Stimulated activated CD4-positive, alpha-beta T cell treated with anti-CD3 and anti-CD28 coated beads, Interleukin-4, amount 100 ng/mL, for 4 hours (primary cell): ENCODE measurements at places on chromosomes 13 and 19.

- peak; percentile 58 for DNase-seq
These were observed 47.4 kb upstream of the RCBTB2 start for GRCh38 chr13:48580185-48580803.

DNA sequence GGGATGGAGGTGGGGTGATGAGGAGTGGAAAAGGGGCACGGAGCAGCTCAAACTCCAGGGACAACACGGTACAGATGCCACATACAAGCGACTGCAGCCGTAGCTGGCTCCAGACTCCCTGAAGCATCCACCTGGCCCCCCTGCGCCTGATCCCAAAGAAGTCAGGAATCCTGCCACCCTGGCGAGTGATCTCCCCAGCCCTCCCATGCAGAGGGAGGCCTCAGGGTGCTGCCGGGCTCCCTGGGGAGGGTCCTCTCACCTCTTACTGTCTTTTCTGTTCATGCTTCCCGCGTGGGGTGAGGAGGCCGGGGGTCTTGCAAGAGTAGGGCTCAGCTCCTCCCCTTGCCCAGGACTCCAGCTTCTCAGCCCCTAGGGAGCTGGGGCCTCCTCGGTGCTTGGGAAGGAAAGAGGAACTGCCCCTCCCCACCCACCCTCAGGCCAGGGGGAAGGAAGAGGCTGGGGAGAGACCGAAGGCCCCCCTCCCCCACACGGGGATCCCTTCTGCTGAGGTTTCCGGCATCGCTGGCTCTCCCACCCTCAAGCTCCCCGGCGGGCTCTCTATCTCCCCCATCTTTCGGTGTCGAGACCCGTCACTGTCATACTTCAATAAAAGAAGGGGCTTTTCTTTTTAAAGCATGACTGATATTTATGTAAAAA lies at the start of gene RASGRP4:
TSS of gene RASGRP4 (minus strand) at position 410 of the 657 bp plus-strand sequence. CDS start at position 282, 128 bp downstream.
- peak; percentile 48 for DNase-seq

DNA sequence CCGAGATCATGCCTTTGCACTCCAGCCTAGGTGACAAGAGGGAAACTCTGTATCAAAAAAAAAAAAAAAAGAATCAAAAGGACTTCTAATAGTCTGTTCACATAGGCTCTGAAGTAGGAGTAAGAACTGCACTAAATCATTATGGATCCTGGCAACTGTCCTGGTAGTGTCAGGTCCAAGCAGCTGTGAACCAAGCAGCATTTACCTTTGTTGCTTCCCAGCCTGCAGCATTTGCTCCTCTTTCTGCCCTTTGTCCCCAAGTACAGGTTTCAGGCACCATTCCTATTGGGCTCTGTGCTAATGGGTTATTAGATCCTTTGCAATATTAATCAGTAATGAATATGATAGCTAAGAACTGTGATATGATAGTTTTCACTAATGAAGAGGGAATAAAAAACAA lies 77.4 kb upstream of the NBEA start:
- DNase-seq: no peak

DNA sequence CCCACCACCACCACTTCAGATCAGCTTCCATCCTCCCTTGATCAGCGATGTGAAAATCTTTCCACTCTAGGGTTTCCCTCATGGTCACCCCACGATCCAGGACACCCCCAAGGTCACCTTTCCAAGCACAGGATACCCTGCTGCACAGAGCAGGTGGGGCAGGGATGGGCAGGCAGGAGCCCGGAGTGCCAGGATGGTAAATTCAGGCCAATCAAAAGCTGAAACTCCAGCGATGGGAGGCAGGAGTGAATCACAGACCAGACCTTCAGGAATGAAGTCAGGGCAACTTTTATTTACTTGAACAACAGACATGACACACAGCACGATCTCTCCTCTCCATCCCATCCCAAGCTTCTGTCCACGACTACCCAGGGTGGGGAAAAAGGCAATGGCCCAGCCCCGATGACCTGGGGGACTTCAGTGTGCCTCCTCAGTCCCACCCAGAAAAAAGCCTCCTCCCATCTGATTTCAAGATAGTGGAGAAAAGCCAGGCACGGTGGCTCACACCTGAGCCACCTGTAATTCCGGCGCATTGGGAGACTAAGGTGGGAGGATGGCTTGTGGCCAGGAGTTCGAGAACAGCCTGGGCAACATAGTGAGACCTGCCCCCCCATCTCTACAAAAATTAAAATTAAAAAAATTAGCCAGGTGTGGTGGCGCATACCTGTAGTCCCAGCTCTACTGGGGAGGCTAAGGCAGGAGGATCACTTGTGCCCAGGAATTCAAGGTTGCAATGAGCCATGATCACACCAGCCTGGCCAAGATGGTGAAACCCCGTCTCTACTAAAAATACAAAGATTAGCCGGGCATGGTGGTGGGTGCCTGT lies 39.2 kb downstream of the ZSWIM4 start:
- DNase-seq: no peak

DNA sequence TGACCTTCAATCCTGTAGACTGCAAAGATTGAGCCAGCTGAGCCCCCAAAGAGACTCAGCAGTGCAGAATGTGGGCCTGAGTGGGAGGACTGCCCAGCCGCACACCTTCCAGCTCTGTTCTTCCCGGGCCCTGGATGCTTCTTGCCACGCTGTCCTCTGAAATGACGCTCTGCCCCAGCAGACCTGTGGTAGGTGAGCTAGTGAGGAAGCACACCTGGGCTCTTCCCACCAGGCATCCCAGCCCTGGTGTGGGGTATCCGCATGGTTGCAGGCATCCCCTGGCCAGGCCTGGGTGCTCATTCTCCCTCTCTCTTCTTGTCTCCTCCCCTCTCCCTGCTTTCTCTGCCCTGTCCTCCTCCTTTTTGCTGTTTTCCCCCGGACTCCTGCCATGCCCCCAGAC lies 9.8 kb upstream of the MZF1 start:
- DNase-seq: no peak

- DNase-seq: no peak
These were observed 7.7 kb downstream of the AKAP8 start for GRCh38 chr19:15371786-15372380.

DNA sequence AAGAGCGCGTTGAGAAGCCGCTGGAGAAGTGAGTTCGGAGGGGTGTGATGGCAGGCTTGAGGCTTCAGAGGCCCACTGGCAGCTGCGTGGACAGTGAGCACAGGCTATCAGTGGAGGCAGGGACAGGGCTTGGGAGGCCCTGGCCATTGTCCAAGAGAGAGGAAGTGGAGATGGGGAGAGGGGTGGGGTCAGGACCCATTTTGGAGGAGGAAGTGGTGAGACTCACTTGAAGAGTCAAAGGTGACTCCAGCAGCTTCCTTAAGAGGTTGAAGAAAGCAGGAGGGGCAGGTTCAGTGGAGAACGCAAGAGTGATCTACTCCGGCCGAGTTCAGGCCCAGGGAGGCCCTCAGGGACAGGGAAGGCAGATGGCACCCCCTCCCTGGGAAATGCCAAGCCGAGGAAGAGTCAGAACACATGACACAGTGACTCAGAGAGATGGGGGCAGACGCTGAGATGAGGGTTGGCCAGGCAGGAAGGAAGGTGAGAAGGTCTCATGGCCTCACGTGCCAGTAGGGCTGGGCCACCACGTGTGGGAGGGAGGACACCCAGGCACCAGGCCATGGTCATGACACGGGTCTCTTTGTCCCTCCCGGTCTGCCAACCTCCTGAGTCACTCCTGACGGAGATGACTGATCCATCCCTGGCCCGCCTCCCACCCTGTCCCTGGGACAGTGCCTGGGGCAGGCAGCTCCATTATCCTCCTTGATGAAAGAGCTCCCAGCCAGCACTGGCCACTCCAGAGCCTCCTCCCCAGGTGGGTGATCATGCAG lies 10.1 kb upstream of the CD22 start:
- no peak for DNase-seq

GRCh38 chr19:18388100-18388959 lies 2.4 kb downstream of the GDF15 start:
- peak; percentile 77 for DNase-seq

DNA sequence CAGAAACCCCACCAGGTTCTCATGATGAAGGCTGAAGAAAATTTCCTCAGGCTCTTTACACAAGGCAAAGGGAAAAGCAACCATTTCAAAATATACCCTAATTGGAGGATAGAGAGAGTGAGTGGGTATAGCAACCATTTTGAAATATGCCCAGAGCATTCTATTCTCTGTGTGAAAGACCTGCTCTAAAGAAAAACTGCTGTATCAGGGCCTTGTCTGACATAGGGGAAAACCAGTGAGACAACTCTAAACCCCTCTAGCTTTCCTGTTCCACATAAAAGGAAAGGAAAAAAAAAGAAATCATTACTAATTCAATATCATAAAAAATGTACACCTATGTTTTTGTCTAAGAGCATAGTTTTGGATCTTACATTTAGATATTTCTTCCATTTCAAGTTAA lies 42.3 kb downstream of the TPTE2 start:
- no peak for DNase-seq

DNA sequence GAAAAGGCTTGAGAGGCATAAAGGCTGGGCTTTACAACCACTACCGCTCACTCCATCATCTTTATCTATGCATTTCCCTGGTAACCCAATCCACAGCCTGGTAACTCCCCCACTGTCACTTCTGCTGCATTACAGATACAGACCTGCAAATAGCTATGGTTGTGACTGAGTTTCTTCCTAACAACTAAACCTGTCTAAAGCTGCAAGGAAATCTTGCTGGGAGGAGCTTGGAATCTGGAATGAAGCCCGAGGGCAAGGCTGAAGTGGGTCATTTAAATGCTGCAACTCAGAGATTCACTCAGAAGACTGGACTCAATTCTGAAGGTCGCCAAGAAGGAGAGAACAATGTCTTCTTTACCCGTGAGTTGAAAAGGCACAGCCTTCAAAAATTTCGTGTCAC lies at the start of gene LGALS13:
TSS of gene LGALS13 (plus strand) at position 301 of the 400 bp plus-strand sequence. CDS start at position 346, 45 bp downstream.
- DNase-seq: no peak
